ENCODE measurements at places on chromosomes 2 and 18.

DNA sequence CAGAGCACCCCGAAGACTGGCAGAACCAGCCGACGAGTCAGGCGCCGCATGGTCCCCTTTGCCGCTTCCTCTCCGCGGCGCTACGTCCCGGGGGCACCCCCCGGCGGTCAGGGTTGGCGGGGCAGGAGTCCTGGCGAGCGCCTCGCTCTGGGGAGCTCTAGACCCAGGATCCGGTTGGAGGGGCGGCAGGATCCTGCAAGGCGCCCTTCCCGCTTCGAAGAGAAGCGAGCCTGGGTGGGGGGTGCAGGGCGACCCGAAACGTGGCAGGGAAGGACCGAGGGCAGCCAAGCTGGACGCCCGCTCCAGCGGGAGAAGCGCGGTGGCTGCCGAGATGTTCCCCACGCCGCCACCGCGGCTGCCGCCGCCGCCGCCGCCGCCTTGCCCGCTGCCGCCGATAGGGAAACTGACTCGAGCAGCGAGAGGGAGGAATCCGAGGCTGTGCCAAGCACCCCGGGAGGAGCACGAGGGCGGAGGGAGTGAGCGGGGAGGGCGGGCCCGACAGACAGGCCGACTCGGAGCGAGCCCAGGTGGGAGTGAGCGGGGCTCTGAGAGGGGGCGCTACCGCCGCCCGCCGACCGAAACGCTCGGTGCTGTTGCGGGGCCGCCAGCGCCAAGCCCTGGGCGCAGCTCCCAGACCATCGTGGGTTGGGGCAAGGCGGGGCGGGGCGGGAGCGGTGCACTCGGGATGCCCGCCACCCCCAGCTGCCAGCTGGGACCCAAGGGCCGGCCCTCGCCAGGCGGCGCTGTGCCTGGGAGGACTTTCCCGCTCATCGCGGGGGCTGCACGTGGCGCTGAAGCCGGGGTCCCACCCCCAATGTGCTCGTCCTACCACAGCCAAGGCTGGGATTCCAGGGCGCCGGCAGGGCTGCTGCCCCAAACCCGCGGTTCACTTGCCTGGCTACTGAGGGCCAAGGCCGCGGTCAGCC, at the start of gene GALNT14:
GALNT14 (minus strand) TSS at position 404 of the 926 bp plus-strand sequence; CDS start at position 50, 354 bp downstream.
- DNase-seq = peak; percentile 51

GRCh38 chr2:143477714-143478443, 348.7 kb downstream of the ARHGAP15 start:
- no peak for DNase-seq

GRCh38 chr18:11761553-11761952, 72.5 kb downstream of the GNAL start:
- no peak for DNase-seq

DNA sequence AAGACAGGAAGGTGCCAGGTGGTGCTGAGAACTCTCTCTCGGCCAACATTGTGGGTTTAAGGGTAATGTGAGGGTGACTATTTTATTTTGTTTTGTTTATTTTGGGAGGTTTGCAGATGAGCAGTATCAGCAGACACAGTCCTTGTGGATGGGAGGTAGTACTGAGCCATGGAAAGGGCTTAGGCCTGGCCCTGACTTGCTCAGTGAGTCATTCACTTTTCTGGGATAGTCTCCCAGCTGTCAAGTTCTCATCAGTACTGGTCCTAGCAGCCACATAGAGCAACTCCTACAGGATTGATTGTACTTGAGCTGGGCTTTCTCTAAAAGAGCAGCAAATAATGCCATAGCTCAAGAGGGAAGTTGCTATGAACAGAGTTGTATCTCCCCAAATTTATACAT, 175.2 kb downstream of the LOXHD1 start:
- no peak for DNase-seq

DNA sequence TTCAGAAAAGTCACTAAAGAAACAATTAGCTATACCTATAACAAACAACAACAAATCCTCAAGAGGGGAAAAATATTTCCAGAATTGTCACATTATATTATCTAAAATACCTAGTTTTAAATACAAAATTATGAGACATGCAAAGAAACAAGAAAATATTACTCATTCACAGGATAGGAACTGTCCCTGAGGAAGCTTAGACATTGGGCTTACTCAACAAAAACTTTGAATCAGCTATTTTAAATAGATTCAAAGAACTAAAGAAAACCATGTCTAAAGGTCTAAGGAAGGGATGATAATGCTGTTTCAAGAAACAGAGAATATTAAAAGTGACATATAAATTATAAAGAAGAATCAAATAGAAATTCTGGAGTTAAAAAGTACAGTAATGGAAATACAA, 131.9 kb upstream of the ZNF516 start:
- DNase-seq = no peak

- no peak for DNase-seq
Measured at GRCh38 chr2:138421971-138422335, 79.6 kb upstream of the SPOPL start.

DNA sequence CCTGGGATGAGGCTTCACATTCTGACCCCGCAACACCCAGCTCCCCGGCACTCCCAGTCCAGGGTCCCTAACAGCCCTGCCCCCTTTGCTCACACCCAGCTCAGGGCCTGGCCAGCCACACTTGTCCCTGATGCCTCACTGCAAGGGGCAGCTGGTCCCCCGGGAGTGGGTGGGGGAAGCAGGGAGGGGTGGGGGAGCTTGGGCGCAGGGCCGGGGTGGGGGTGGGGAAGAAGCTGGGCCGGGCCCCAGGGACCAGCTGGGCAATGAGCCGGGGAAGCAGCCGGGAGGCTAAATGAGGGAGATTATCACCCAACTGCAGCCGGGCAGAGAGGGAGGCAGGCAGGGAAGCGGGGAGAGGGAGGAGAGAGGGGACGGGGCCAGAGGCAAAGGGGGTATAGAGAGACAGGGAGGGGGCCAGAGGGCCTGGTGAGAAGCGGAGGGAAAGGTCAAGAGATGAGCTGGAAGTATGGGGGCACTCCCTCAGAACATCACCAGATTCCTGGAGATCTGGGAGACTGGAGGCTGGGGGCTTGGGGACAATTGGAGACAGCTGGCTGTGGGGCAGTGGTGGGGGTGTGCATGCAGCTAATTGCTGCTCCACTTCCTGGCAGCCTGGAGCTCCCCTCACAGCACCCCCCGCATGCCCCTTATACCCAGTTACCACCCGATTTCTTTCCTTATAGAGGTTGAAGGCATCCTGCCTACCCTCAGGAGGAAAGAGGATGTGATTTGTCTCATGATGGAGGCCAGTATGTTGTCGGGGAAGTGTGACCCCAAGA, 2.5 kb upstream of the ASIC4 start:
- DNase-seq = no peak

- DNase-seq = no peak
Measured at GRCh38 chr2:35794796-35795450, 560.7 kb upstream of the CRIM1 start.

DNA sequence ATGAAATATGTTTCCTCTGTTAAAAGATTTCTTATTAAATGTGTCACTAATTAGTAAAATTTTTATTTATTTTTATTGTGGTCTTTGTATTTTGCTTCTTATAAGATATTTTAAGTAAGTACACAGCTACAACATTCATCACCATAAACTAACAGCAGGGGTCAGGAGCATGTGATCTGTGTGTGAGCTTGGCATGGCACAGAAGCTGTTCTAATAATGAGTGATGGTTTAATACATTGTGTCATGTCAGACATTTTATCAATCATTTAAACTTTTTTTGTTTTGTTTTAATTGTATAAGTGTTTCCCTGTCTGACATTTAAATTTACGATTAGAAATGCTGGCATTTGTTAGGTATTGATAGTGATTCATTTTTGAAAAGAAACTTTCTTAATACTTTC, 585.4 kb downstream of the DSC3 start:
- no peak for DNase-seq

DNA sequence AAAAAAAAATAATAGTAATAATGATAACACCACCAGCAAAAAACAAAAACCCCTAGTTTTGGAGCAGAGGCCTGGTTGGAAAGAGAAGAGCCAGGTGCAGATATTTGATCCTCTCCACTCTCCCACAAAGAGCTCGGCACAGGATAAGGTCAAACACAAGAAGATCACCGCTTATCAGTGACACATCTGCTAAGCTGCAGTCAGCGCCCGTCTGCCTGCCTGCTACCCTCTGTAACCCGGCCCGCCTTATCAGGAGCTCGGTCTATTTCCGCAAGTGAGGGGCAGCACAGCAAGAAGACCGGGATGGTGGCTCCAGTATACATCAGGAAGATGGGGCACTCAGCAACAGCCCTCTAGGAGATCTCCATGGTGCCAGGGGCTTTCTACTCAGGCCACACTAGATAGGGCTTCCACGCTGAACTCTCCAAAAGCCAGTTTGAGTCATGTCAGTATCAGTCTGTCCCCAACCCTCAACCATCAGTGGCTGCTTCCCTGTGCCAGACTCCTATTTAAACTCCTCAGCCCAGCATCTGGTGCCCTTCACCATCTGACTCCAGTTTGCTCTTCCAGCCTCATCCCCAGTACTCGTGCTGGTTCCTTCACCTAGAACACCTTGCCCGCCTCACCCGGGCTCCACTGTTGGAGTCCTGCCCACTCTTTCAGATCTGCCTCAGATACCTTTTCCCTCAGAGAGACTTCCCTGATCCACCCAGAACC, 67.3 kb upstream of the PPP1CB start:
- DNase-seq = no peak

DNA sequence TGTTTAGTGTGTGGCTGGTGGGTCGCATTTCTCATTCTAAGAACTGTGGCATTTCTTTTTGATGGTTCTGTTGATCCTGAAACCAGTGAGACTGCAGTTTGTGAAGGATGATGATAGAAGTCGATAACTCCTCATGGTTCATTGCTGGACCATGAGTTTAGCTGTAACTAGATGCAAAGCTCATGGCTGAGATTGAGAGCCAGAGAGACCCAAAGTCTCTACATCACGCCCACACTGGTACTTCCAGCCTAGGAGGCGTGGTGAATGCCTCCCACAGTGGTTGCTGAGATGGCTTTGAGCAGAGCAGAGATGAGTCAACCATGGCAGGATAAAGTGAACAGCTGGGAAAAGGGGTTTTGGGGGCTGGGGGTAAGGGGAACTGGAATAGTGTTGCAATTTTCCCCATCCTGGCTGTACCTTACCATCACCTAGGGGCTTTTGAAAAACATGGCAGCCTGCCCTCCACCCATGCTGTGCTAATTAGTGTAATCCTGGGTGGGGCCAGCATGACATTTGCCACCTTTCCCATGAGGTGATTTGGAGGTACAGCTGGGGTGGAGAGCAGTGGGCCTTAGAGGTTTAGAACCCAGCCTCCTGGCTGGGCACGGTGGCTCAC, 24.1 kb downstream of the INPP4A start:
- DNase-seq = no peak

DNA sequence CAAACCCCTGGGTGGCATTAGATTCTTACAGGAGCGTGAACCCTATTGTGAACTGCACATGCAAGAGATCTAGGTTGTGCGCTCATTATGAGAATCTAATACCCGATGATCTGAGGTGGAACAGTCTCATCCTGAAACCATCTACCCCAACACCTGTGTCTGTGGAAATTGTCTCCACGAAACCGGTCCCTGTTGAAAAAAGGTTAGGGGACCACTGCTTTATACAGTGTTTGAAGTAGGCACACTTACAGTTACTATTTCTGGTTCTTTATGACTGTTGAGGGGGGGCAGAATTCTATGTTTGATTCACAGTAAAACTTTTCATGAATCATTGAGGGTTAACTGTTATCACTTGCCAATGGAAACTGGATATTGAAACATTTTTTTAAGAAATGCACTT, 72.0 kb downstream of the RIF1 start:
- DNase-seq = no peak

DNA sequence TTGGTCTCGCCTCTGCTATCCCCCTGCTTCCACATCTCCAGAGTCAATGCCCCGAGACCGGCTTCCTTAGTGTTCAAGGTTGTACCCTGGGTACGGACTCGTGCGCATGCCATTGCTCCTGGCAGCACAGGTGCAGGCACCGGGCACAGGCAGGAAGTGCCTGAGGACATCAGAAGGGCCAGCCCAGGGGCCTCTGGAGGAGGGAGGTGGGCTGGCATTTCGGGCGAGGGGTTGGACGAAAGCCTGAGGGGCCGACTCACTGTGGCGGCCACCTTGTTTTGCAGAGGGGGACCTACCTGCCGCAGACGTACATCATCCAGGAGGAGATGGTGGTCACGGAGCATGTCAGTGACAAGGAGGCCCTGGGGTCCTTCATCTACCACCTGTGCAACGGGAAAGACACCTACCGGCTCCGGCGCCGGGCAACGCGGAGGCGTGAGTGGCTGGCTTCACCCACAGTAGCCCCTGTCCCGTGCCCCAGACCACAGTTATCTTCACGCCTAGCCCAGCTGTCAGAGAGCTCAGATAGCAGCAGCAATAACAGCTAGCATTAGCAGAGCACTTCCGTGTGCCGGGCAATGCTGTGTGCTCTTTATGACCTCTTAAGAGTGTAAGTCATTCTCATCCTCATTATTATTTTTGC, 12.5 kb downstream of the ITM2C start:
- no peak for DNase-seq

- no peak for DNase-seq
Measured at GRCh38 chr18:55048892-55049291, 89.6 kb upstream of the CCDC68 start.

DNA sequence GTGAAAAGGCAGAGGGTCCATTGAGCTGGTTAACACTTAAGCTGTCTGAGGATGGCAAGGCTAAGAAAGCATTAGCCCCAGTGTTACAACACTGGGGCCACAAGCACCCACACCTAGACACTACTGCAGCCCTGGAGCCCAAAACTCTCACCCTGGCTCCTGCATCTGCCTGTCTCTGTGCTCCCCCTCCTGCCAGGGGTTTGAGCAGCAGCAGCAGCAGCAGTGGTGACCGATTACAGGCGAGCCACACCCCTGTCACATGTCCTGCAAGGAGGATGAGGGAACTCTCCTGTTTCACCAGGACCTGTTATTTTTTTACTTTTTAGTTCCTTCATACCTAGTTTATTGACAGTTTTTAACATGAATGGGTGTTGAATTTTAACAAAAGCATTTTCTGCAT, 326.7 kb upstream of the MAP2 start:
- no peak for DNase-seq

- no peak for DNase-seq
Measured at GRCh38 chr2:236565212-236565611, 4.4 kb upstream of the ACKR3 start.

- no peak for DNase-seq
Measured at GRCh38 chr18:23967321-23968089, 47.0 kb upstream of the TTC39C start.

- DNase-seq = no peak
Measured at GRCh38 chr18:48027401-48027963, 97.0 kb upstream of the SMAD2 start.

- DNase-seq = no peak
Measured at GRCh38 chr2:216621292-216621691, 11.9 kb upstream of the IGFBP2 start.

- DNase-seq = no peak
Measured at GRCh38 chr2:60529136-60529784, 24.2 kb downstream of the BCL11A start.

DNA sequence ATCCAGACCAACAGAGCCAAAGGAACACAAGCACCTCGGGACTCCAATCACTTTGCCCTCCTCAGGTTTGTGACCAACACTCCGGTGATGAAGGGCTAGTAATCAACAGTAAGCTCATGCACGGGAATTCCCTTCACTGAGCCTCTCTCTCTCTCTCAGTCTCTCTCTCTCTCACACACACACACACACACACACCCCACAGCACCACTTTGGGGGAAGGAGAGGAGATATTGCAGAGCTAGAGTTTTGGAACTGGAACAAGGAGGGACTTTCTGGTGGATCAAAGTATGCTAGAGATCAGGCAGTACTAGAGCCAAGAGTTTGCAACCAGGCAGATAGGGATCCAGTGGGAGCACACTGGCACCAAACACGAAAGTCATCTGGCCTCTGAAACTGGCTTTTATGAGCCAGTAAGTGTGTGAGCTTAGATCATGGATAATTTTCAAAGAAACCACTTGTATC, 98.7 kb downstream of the ANKRD44 start:
- no peak for DNase-seq

- no peak for DNase-seq
Measured at GRCh38 chr18:11570073-11570588, 39.3 kb upstream of the SLC35G4 start.
